ENCODE measurements at places on chromosomes 3 and 15.
A peak's percentile ranks its signal among the peaks of the same experiment; 100 is the strongest.

GRCh38 chr3:106323586-106323985, 454.8 kb upstream of the CBLB start:
- DNase-seq: no peak

DNA sequence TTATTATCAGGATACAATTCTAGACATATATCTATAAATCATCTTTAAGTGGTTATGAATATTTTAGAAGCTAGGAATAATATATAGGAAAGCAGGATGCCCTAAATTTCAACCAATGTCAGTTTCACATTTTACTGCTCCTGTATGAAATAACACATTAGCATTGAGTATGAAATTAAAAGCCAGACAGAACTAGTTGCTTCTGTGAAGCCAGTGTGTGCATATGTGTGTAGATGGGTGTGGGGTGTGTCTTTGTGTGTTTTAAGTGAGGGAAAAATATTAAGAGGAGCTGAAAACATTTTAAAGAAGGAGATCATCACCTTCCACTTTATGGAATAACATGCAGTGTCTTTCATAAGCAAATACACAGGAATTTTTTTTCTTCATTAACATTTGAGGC, 271.4 kb upstream of the RORA start:
- no peak for DNase-seq

GRCh38 chr3:193859195-193859594, 266.2 kb downstream of the OPA1 start:
- DNase-seq: no peak

- peak; percentile 13 for DNase-seq
Measured at GRCh38 chr3:150761831-150762661, 923 bp downstream of the SIAH2 start.

DNA sequence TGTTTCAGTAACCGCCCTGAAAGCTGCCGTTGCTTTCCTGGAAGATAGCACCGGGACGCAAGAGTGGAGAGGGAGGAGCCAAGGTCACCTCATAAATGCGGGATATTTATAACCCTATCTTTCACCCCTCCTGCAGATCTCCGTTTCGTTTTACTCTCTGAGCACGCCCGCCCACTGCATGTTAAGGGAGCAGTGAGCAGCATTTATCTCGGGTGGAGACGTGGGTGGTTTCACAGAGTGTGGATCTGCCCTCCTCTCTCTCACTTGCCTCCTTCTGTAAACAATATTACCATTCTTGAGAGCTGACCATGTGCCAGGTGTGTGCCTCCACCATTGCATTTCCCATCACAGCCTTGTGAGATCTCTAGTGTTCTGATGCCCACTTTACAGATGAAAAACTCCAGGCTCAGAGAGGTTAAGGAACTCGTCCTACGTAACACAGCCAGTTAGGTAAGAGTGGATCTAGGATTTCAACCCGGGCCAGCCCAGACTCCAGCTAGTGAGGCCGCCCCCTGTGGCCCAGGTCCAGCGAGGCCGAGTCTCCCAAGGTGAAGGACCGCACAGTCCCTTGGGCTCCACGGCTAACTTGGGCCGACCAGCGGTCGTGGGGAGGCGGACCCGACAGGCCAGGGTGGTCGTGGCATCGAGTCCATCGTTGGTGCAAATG, 16.9 kb upstream of the SEMA4B start:
- DNase-seq: no peak

All from effector CD4-positive, alpha-beta T cell (primary cell).